HT-29 (cell line): ENCODE measurements at places on chromosomes 4 and X.

- DNase-seq = peak; percentile 19
Measured at GRCh38 chr4:107734120-107734519, 14.1 kb upstream of the PAPSS1 start.

DNA sequence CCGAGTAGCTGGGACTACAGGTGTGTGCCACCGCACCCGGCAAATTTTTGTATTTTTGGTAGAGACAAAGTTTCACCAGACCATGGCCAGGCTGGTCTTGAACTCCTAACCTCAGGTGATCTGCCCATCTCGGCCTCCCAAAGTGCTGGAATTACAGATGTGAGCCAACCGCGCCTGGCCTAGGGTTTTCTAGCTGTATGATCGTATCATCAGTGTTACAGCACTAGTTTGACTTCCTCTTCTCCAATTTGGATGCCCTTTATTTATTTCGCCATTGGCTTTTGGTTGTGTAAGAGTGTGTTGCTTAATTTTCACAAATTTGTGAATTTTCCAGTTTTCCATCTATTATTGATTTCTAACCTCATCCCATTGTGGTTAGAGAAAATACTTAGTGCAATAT is 5.2 kb downstream of the TKTL1 start:
- no peak for DNase-seq

- DNase-seq = no peak
Measured at GRCh38 chrX:54446084-54446483, 5.9 kb downstream of the TSR2 start.

DNA sequence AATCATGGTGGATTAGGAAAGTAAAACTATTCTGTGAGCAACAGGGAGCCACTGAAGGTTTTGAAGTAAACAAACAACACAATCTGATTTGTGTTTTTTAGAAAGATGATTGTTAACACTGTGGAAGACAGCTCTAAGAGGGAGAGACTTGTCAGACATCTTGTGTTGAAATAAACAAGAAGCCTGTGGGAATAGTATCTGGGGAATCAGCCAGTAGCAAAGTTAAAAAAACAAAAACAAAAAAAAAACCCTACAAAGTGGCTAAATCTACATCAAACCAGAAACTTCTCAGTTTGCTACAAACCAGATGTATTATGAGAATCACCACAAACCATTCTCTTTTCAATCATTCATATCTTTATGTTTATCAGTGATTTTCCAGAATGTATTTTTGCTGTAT is 125.7 kb upstream of the GPC4 start:
- DNase-seq = no peak

- DNase-seq = peak; percentile 12
Measured at GRCh38 chrX:78321809-78322208, 5.6 kb downstream of the CYSLTR1 start.

DNA sequence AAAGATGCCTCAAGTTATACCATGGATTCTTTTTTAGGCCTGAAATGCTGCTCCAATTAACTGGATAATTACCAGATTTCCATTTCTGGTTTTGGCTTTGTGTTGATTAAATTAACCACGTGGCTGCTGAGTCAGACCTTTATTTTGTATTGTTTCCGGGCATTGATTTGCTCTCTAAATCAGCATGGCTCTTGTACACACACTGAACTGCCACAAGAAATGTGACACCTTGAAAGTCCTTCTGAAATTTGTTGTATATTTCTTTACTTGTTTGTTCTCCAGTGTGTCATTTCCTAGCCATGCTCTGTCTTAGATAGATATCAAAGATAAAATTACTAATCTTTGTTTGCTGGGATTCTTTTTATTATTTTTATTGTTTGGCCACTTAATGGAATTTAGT is 11.7 kb downstream of the MTTP start:
- no peak for DNase-seq

GRCh38 chrX:32443841-32444240 is 767.5 kb downstream of the DMD start:
- DNase-seq = no peak

DNA sequence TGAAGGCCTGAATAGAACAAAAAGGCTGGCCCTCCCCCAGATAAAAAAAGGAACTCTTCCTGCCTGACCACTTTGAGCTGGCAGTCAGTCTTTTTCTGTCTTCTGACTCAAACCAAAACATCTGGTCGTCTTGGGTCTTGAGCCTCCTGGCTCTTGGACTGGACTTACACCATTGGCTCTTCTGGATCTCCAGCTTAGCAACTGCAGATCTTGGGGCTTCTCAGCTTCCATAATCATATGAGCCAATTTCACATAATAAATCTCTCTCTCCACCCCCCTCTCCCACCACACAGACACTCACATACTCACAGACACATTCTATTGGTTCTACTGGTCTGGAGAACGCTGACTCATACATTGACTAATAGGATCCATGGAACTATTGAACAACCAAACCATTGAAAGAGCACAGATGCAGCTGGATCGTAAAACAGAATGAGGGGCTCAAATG is 15.6 kb upstream of the CWH43 start:
- DNase-seq = no peak

DNA sequence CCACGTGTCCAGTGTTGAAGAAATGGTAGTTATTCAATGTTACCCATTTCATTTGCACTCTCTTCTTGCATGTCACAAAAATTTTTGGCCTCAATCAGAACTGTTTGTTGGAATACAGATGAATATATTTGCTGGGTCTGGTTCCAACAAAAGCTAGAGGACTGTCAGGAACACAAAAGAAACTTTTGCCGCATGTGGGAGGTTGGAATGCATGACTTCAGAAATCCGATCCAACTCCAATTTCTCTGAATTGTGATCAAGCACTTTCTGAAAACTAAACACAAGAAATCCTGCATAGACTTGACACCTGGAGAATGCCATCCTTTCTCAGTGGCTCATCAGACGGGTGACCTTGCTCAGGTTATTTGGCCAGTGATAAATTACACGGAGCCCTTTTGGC is 15.4 kb downstream of the SETD7 start:
- no peak for DNase-seq

DNA sequence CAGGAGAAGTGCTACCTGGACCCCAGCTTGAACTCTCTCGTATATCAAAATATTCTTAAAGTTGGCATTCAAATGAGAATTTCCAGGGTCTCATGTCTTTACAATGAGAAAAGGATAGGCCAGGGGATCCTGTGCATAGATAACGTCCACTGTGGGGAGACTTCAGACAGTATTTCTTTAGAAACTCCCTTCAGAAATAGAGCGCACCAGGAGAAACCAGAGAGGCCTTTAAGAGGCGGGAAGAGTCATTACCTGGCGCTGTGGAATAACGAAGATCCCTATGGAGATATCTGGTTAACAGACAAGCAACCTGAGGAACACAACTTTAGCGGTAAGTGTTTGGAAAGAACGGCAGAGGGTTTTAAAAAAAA is 600 bp downstream of the RADX start:
- DNase-seq = no peak

DNA sequence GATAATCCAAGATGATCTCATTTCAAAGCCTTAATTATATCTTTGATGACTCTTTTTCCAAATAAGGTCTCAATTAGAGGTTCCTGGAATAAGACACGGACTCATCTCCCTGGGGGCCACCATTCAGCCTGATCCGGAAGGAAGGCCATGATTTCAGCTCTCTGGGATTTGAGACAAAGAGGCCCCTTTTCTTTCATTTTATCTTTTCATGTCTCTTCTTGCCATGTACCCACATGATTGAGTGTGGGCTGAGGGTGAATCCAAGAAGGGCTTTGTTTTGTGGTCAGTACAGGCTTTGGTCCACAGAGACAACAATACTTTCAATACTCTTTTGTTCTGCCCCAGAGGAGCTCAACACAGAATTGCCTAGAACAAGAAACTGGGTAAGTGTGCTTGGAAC is 261.2 kb downstream of the TRIML1 start:
- DNase-seq = no peak

- DNase-seq = peak; percentile 54
Measured at GRCh38 chr4:83109480-83110222, 4.9 kb downstream of the PLAC8 start.

DNA sequence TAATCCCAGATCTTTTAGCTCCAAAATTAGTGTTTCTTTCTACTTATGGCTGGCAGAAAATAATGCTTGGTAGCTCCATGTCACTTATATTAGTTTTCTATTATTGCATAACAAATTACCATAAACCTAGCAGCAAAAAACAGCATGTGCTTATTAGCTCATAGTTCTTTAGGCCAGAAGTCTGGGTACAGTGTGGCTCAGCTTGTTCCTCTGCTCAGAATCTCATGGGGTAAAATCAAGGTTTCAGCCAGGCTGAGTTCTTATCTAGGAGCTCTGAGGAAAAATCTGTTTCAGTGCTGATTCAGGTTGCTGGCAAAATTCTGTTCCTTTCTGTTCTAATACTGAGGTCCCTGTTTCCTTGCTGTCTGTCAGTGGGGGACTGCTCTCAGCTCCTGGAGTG is 101.1 kb downstream of the CT47B1 start:
- DNase-seq = no peak

DNA sequence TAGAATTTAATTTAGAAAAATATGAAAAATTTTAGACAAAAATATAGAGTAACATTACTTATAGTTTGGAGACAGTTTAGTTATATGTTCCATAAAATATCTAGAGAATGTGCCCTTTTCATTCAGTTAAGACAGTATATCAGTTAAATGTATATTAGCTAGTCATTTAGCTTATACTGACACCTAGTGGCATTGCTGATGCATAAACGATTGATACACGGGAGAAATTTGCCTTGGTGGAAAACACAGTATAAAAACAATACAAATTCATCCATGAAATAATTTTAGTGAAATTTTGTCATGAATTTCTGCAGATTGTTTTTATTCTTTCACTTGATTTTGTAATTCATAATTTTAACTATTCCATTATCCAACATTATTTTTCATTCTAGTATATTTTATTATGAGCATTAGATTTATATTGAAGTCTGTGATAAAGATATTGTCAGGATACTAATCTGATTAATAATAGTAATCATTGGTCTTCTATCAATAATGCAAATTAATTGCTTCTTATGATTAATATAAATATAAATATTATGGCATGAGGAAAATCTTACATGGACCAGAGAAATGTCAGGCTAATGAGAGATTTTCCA is 219.0 kb downstream of the TLL1 start:
- DNase-seq = peak; percentile 33

DNA sequence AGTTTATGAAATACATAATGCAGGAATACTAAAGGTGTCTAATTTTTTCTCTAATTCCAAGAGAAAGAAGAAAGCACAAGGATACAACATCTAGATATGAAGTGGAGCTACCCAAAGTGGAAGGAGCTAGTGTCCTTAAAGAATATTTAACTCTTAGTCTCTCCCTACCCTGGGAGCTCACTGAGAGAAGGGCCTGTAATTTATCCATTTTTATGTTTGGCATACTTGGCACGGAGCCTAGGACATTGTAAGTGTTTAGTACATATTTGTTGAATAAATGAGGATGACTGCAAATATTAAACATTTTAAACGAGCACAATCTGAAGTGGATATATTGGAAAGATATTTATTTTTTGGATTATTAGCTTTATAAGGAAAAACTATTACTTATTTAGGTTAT is 674.8 kb downstream of the IQCM start:
- DNase-seq = no peak

GRCh38 chr4:74368596-74368995 is 3.7 kb downstream of the EREG start:
- peak; percentile 51 for DNase-seq

DNA sequence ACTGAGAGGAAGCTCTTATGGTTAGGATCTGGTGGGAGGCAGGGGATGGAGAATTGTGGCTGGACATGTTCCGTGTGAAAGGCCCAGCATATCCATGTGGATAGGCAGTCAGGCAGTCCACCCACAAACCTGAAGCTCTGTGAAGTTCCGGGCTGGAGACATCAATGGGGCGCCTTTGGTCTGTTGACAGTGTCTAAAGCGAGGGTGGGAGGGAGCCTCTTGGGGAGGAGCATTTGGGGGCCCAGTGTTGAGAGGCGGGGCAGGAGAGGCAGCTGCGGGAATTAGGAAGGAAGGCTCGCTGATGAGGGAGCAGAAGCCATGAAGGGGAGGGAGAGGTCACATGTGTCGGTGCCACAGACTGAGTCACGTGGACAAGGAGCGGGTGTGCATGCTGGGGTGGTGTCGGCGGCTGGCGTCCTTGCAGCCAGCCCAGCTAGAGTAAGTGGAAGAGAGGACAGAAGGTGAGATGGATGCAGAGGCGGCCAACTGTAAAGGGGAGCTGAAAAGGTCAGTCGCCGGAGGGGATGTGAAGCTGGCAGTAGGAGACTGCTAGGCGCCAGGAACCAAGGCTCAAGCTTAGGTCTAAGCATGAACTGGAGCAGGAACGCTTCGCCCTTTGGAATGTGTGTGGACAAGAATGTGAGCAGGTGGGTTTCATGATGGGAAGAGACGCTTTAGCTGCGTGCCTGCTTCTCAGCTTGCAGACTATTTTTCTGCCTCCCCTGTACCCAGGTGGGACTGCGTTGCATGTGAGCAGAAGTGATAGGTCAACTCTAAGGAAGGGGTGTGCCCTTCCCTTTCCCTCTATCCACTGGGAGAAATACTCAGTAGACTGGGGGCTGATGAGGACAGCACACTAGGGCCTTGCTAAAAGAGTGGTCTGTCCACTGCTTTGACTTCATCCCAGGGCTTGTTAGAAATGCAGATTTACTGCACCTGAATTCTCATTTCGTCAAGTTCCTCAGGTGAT is 44.0 kb upstream of the TLR2 start:
- DNase-seq = no peak

GRCh38 chr4:102778720-102779119 is 18.0 kb upstream of the MANBA start:
- DNase-seq = peak; percentile 61

DNA sequence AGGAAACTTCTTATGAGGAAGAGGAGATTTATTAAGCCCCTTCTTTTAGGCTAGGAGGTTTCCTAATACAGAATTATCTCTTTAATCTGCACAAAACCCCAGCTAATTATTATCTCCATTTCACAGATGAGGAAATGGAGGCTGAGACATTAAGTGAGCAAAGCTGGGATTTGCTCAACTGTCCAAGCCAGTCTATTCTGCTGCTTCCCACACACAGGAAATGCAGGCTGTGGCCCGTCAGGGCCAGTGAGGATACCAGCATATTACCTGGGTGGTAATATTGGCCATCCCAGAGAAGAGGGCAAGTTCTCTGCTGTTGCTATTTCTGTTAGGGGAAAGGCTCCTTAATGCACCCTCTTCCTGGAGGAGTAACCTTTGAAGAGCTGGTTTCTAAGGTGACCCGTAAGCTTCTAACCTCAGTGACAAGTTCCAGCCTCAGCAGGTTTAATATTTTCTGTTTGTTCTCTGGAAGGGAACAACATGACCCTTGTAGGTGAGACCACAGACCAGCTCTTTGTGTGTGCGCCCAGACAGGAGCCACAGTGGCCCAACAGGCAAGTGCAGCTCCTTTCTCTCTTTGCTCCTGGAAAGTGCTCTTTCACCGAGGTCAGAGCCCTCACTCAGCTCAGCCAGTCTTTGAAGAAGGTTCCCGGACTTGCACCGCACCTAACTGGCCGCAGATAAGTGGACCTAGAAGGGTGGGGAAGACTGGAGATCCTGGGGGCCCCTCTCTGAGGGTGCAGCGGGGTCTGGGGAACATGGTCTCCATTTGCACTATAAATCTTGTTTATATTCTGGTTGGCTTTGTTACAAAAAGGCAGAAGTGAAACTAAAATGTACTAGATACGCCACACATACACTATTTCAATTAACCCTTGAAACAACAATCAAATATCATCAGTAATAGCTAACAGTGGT is 35.5 kb downstream of the TBC1D9 start:
- no peak for DNase-seq

- peak; percentile 2 for DNase-seq
Measured at GRCh38 chrX:45747905-45748304, 547.2 kb upstream of the DIPK2B start.

GRCh38 chr4:133775881-133776280 is 425.7 kb downstream of the PABPC4L start:
- no peak for DNase-seq

GRCh38 chrX:151982222-151982621 is 7.7 kb upstream of the GABRE start:
- DNase-seq = peak; percentile 94

- no peak for DNase-seq
Measured at GRCh38 chrX:54043541-54044125, 640 bp downstream of the PHF8 start.
